Uterus (tissue), 4 donors: ENCODE measurements at places on chromosomes 11 and 22. TPM values are rescaled to one million over a fixed set of nuclear protein-coding genes. Genes with fewer than 3 reads are reported as not detected.

Gene DYNC2H1
- total RNA-seq = 48.5 TPM

GRCh38 chr11:92329646-92330045, 105.0 kb downstream of the FAT3 start:
- no peak for DNase-seq
- no peaks in the 10 kb centered on the region for H3K4me1 ChIP-seq
- no peaks in the 10 kb centered on the region for H3K36me3 ChIP-seq
- H3K4me3 ChIP-seq = no peak overlapping the region
- H3K27me3 ChIP-seq = no peaks in the 10 kb centered on the region

Gene SYCE3
- total RNA-seq = not detected

Gene ACRV1
- total RNA-seq = not detected

- DNase-seq = no peak
- no peaks in the 10 kb centered on the region for H3K36me3 ChIP-seq
- no peaks in the 10 kb centered on the region for H3K27me3 ChIP-seq
- no peak overlapping the region for H3K27ac ChIP-seq
Measured at GRCh38 chr11:121336279-121336937, 43.8 kb downstream of the SC5D start.

GRCh38 chr11:27216270-27217149, 146.5 kb downstream of the CCDC34 start:
- no peaks in the 10 kb centered on the region for H3K36me3 ChIP-seq
- H3K27ac ChIP-seq = peak overlapping the region; percentile 5
- no peaks in the 10 kb centered on the region for H3K4me1 ChIP-seq
- peak; percentile 63 for DNase-seq
- H3K4me3 ChIP-seq = no peak overlapping the region
- no peaks in the 10 kb centered on the region for H3K27me3 ChIP-seq

- H3K4me3 ChIP-seq = no peak overlapping the region
- no peaks in the 10 kb centered on the region for H3K36me3 ChIP-seq
- H3K27ac ChIP-seq = no peak overlapping the region
- H3K4me1 ChIP-seq = no peaks in the 10 kb centered on the region
- no peak for DNase-seq
- no peaks in the 10 kb centered on the region for H3K27me3 ChIP-seq
Measured at GRCh38 chr11:7586376-7586775, 72.6 kb downstream of the PPFIBP2 start.

Gene OR5W2
- total RNA-seq = not detected

GRCh38 chr11:36238036-36238631, 51.1 kb downstream of the COMMD9 start:
- H3K27ac ChIP-seq = no peak overlapping the region
- DNase-seq = no peak
- H3K4me1 ChIP-seq = no peaks in the 10 kb centered on the region
- H3K36me3 ChIP-seq = no peaks in the 10 kb centered on the region

GRCh38 chr22:17858033-17858432, 83.8 kb upstream of the BID start:
- no peak for DNase-seq
- no peak overlapping the region for H3K27ac ChIP-seq
- no peaks in the 10 kb centered on the region for H3K36me3 ChIP-seq
- peaks cover 5% of the 10 kb centered on the region for H3K4me1 ChIP-seq
- no peak overlapping the region for H3K4me3 ChIP-seq

Gene TMEM132A
- 47.7 TPM for total RNA-seq

GRCh38 chr11:30585125-30585891, 845 bp downstream of the MPPED2 start:
- H3K27ac ChIP-seq = peak overlapping the region; percentile 91
- no peaks in the 10 kb centered on the region for H3K4me1 ChIP-seq
- H3K27me3 ChIP-seq = no peaks in the 10 kb centered on the region
- peak overlapping the region; percentile 44 for H3K4me3 ChIP-seq
- DNase-seq = peak; percentile 49
- H3K36me3 ChIP-seq = no peaks in the 10 kb centered on the region

DNA sequence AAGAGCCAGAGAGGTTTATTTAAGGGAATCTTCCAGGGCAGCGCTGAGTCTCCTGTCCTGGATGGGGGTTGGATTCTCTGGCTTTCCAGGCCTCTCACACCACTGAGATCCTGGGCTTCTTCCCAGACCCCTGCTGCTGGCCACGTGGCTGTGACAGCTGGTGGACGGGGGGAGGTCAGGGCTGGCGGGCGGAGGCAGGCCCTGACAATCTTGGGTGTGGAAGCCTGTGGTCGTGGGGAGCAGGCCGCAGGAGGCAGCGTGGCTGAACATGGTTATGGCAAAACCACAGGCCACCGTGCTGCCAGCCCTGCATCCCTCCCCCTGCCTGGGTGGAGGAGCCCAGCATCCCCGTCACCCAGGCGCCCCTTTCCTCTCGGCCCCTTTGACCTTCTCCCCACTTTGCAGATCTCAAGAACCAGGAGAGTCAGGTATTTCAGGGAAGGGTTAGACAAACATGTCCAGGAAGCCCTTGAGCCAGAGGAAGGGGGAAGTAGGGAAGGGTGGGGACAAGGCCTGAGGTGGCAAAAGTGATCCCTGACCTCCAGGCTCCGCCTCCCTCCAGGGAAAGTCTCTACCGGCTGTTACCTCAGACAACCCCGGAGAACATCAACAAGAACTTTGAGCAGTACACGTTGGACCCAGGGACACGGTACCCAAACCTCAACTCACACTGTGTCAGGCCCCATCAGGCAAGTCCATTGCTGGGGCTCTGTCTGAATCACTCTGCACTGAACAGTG, 111.8 kb downstream of the MICAL2 start:
- peaks cover 20% of the 10 kb centered on the region for H3K4me1 ChIP-seq
- peak overlapping the region; percentile 42 for H3K27ac ChIP-seq
- H3K36me3 ChIP-seq = no peaks in the 10 kb centered on the region
- H3K27me3 ChIP-seq = no peaks in the 10 kb centered on the region
- peak; percentile 61 for DNase-seq
- no peak overlapping the region for H3K4me3 ChIP-seq

GRCh38 chr11:47843361-47844055, 4.6 kb downstream of the NUP160 start:
- H3K4me3 ChIP-seq = no peak overlapping the region
- H3K4me1 ChIP-seq = peaks cover 4% of the 10 kb centered on the region
- H3K27ac ChIP-seq = no peak overlapping the region
- H3K36me3 ChIP-seq = no peaks in the 10 kb centered on the region
- no peak for DNase-seq
- H3K27me3 ChIP-seq = no peaks in the 10 kb centered on the region
